ENCODE measurements at places on chromosomes 6 and 20.

- no peak for DNase-seq
Observed at GRCh38 chr6:3418496-3419060, 38.3 kb downstream of the SLC22A23 start.

DNA sequence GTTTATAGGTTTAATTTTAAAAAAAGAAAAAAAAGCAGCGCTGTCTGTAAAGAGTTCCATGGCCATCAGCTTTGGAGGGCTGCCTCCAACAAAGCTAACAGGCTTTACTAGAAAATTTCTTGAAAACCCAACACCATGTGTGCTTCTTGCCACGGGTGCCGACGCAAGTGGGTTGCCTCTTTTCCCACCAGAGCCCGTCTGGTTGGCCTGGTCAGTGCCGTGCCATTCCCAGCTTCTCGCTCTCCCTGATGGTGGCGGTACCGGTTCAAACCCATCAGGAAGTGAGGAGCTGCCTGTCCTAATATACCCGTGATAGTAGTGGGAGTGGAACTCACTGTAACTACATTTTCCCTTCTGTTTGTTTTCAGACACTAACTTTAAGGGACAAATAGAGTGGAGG lies 73.7 kb downstream of the CDH4 start:
- DNase-seq = no peak

DNA sequence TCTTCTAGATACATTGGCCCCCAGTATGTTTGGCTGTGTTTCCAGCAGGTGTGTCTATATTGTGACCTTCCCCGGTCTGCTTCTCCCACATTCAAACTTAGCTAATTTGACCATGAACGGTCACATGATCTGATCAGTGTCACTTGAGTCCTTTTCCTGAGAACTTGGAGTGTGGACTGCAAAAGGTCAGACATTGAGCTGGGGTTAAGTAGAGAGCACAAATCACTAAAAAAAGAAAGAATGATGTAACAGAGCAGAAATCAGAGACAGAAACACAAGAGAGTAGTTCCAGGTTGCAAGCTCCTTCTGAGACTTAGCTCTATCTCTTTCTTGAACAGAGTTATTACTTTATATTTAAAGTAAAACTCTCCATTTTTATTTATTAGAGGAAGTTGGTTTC lies 733.9 kb downstream of the CBLN4 start:
- no peak for DNase-seq

GRCh38 chr20:15446373-15446772 lies 1109.0 kb upstream of the FLRT3 start:
- DNase-seq = no peak

- no peak for DNase-seq
Observed at GRCh38 chr20:35274172-35275092, 3.5 kb downstream of the MMP24OS start.

DNA sequence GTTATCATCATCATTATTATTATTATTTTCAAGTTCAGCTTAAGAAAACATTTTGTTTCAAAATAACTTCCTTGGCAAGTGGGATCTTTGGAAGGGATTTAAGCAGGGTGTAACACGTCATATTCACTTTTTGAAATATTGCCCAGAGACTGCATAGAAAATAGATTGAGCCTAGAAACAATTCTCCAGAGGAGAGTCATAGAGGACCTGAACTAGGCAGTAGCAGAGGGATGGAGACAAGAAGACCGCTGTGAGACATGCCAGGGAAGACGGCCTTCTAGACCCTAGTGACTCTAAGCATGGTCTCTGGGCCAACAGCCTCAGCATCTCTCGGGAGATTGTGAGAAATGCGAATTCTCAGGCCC lies 55.5 kb downstream of the EDN1 start:
- no peak for DNase-seq
